ENCODE measurements at places on chromosomes 13 and 19.

DNA sequence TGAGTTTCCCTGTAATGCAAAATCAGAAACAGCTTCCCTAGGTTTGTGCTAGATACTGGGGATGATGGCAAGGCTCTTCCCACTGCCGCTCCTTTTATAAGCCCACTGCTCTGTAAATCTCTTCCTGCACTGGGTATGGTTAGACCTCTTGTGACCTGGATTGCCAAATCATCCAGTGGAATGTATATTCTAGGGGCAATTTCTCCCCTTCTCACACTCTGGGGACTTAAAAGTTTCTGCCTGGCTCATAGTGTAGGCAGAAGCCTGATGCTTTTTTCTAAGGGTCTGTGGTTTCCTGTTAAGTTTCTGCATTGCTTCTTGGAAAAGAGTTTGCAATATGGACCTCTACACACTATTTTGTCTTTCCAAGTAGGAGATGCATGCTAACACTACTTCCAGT is 1582.0 kb upstream of the PCDH20 start:
- DNase-seq: no peak

GRCh38 chr13:20679879-20680278 is 23.6 kb upstream of the IL17D start:
- DNase-seq: no peak

- no peak for DNase-seq
Observed at GRCh38 chr19:10135551-10136334, 16.0 kb upstream of the EIF3G start.

GRCh38 chr19:7467009-7467989 is 21.5 kb downstream of the PEX11G start:
- no peak for DNase-seq

DNA sequence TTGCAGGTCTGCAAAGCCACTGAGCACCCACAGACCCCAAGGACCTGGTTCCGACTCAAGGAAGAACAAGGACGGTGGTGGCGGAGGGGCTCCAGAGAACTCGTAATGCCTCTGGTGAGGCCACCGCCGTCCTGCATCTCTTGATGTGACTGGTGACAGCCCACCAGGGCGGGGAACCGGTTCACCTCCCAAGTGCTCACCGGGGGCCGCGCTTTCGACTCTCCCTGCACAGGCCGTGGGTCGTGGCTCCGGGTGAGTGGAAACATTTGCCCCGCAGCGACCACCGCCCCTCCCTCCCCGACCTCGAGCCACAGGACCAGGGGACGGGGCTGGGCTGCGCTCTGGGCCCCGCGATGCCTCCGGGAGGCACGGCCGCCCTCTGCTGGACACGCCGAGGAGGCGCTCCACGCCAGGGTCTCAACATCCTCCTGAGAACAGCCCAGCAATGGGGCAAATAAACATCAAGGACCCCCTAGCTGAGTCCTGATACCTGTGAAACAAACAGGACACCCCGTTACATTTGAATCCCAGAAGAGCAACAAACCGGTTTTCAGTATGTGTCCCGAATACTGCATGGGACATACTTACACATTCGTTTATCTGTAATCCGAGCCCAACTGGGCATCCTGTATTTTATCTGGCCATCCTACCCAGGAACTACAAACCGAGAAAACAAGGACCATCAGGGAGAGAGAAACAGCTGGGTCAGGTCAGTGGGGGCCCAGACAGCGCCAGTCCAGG is 3.9 kb upstream of the PLPP2 start:
- DNase-seq: peak; percentile 32

GRCh38 chr19:42846597-42846996 is 32.9 kb downstream of the PSG1 start:
- no peak for DNase-seq

DNA sequence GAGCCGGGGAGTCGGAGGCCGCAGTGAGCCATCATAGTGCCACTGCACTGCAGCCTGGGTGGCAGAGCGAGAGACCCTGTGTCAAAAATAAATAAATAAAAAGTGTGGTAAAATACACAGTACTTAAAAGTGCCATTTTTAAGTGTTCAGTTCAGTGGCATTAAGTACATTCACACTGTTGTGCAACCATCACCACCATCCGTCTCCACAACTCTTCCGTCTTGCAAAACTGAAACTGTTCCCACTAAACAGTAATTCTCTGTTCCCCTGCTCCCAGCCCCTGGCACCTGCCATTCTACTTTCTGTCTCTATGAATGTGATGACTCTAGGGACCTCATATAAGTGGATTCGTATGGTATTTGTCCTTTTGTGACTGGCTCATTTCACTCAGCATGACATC is 13.3 kb downstream of the SLC25A42 start:
- DNase-seq: no peak

DNA sequence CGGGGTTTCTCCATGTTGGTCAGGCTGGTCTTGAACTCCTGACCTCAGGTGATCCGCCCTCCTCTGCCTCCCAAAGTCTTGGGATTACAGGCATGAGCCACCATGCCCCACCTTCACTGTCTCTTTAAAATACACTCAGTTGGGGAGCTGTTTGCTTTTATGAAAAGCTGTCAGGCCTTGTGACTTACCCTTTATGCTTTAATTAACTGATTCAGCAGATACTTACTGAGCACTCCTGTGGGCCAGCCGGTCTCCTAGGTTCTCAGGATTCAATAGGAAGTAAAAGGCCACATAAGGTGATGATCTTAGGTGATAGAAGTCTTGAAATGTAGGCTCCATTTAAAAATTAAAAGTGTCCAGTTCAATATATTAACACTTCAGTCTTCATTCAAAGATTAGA is 7.5 kb downstream of the UBAC2 start:
- DNase-seq: no peak

Data from COR-L47 (cell line).